ENCODE measurements at places on chromosomes 7 and 10.

DNA sequence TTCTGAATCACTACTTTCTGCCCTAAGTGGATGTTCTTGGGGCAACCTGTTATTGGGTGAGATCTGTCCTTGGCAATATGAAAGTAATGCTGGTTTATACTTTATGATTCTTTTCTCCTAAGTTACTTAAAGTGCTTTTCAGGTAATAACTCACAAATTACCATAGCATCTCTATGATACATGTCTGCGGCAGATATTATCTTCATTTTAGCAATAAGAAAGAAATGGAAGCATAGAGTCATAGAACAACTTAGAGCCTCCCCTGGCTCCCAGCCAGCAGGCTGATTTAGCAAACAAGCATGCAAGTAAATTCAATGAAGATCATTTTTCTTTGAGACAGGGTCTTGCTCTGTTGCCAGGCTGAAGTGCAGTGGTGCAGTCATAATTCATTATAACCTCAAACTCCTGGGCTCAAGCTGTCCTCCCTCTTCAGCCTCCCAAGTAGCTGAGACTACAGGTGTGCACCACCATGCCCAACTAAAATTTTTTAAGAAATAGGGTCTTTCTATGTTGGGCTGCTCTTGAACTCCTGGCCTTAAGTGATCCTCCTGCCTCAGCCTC is 38.1 kb upstream of the GRM8 start:
- no peak for DNase-seq

- no peak for DNase-seq
Measured at GRCh38 chr10:621513-621912, 68.0 kb downstream of the DIP2C start.

- peak; percentile 84 for DNase-seq
Measured at GRCh38 chr7:28570970-28571288, 158.6 kb downstream of the CREB5 start.

DNA sequence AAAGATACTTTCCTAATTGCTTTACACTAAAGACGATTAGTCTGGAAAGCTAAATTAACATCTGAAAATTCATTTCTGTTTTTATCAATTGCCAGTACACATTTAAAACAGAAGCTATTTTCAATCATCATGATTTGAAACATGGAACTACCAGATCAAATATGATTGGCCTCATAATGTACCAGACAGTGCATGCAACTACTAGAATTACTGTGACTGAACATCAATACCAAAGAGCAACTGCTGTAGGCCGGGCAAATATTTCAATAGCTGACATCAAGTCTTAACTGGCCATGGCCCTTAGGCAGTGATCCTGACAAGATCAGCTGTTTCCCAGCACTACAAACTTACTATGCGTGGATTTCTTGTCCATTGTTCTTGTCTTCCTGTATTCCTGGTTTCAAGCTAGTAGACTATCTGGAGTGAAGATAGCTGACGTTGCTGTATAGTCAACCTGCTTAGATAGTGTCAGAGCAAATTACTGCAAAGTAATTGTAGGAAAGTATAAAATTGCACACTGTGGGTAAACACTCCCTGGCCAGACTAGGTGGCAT is 21.7 kb upstream of the WNT16 start:
- no peak for DNase-seq

GRCh38 chr7:57443567-57443966 is 6.4 kb upstream of the ZNF716 start:
- DNase-seq: no peak

DNA sequence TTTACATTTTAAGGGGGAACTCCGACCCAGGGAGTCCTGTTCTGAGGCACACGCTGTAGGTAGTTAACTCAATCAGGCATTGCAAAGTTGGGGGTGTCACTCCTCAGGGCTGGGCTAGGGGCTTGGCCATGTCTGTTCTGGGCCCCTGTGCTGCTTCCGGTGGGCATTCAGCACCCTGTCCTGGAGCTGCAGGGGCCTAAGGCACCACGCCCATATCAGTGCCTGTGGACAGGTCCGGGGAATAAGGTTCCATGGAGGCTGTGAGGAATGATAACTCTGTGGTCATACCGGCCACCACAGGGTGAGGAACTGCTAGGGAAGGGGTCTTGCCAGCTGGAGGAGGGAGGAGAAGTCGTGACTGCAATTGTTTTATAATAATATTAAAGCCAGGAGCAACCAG is 539.1 kb upstream of the FOXK1 start:
- DNase-seq: no peak

- no peak for DNase-seq
Measured at GRCh38 chr10:103723557-103723956, 131.8 kb downstream of the SH3PXD2A start.

GRCh38 chr10:60654813-60655464 is 123.3 kb upstream of the CDK1 start:
- DNase-seq: peak; percentile 40

DNA sequence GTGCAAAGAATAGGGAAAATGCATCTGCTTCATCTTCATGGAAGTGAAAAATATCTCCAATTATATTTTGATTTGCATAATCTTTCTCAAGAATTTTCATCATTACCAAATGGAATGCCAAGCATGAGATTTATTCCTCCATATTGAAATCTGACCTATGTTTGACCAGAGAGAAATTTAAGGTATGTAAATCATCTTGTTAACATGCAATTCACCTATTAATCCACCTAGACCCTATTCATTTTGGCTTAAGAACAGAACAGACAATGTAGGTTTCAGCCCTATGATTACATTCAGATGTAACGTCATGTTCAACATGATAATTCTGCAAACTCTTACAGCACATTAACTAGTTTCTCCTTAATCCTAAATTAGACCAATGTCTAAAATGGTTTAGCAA is 30.8 kb upstream of the TMEM140 start:
- DNase-seq: no peak

GRCh38 chr10:30742471-30742870 is 112.9 kb upstream of the LYZL2 start:
- DNase-seq: no peak

DNA sequence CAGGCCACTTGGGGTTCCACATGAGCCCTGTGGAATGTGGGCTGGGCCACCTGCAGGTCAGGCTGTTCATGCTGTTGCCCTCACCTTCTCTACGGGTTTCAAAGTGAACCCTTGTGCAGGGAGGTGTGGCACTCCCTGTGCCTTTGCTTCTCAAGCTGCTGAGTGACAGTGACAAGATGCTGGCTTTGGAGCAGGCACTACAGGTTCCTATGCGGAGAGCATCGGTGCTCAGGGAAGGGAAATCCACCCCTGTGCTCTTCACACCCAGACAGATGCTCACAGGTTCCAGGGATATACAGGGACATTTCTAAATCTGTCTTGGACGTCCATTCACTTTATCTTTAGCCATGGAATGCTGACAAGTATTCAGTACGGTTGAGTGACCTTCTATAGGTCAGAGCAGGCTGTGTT is 1005.0 kb downstream of the LRMDA start:
- no peak for DNase-seq

DNA sequence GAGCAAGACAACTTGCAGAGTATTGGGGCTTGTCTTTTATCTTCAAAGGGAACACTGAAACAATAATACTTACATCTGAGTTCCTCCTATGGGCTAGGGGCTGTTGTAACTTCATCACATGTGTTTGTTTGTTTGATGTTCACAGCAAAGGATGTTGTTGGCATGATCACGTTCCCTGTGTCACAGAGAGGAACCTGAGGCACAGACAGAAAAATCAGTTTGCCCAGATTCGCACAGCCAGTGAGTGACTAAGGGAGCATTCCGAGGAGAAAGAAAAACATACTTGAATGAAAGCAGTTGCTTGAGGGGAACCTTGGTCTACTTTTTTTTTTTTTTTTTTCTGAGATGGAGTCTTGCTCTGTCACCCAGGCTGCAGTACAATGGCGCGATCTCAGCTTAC is 87.2 kb upstream of the PFKP start:
- DNase-seq: peak; percentile 91

DNA sequence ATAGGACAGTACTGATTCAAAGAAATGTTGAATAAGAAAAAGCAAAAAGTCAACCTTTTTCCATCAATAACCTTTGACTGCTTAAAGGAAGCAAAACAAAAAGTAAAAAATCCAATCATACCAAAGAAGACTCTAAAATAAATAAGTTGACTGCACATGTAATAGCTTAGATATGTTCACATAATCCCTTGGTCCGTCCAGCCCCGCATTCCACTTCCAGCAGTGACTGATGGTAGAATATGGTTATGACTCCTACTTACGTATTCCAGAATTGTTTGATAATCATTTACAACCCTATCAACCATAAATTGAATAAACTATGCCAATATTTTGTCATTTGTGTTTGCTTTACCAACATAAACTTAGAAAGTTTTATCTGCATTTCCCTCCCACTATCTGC is 77.9 kb downstream of the CTNNA3 start:
- DNase-seq: peak; percentile 93

- DNase-seq: no peak
Measured at GRCh38 chr7:30829471-30829870, 58.3 kb downstream of the MINDY4 start.

DNA sequence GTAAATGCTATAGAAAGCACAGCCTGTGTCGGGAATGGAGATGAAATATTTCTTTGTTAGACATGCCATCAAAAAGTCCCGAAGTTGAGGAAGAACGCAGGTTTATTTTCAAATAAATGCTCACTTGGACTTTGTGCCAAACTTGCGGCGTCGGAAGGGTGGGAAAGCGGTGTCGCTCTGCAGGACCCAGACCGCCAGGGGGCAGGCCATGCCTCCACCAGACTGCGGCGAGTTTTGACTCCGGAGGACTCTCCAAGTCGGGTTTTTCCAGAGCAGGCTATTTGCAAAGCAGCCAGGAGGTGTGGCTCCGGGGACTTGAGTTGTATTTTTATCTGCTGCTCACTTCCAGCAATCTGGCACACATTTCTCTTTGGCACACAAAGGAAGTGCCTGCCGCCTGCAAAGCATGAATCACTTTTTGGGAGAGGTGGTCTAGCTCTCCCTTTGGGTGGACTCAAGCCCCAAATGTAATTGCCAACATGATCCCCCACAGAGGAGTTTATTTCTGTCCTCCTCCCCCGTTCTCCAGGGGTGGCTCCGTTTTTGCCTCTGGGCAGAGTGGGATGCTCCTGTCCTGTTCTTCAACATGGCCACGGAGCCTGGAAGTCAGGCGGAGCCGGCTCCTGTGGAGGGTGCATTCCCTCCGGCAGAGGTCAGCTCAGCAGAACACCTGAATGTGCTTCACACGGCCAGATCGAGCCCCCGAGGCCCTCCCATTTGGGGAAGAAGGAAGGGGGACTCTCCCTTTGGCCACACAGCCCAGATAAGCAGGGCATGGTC is 82.3 kb upstream of the GPR26 start:
- peak; percentile 60 for DNase-seq

DNA sequence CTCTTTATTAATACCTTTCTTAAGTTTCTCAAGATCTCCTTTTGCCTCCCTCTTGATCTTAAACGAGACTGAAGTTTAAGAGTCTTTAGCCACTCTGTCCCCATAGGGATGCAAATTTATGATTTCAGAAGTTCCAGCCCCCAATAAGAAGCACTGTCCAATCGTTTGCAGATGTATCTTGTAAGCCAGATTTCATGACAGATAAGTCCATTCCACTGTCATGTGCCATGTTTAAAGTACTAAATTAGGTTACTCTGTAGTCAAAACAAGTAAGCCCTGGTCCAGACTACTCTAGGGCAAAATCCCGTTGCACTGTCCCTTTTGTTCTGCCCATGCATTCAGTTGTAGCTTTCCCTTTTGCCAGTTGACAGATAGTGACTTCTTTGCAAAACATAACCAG is 157.2 kb upstream of the KAT6B start:
- DNase-seq: no peak

- no peak for DNase-seq
Measured at GRCh38 chr10:61987951-61988379, 86.5 kb downstream of the ARID5B start.

DNA sequence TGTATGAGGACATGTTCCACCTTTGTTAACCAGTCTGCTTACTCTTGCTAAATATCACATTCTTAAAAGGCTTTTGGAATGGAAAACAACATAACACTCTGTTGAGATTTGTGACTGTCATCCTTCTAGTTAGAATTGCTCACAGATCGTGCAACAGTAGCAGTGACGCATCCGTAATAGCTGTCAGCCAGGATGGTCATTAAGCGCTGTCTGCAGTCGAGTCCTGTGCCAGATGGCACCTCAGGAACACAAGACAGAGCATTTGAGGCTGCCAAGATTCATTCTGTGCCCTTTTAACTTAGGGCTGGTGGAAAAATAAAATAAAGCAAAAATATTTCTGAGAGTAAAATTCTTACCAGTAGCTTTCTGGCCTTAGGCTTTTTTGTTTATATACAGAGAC is 348.6 kb downstream of the ANKRD7 start:
- peak; percentile 4 for DNase-seq

- no peak for DNase-seq
Measured at GRCh38 chr7:2312267-2312929, 1.8 kb downstream of the SNX8 start.

GRCh38 chr7:158128572-158128971 is 459.1 kb downstream of the PTPRN2 start:
- DNase-seq: no peak

GRCh38 chr7:80459776-80460510 is 51.9 kb downstream of the GNAT3 start:
- no peak for DNase-seq

DNA sequence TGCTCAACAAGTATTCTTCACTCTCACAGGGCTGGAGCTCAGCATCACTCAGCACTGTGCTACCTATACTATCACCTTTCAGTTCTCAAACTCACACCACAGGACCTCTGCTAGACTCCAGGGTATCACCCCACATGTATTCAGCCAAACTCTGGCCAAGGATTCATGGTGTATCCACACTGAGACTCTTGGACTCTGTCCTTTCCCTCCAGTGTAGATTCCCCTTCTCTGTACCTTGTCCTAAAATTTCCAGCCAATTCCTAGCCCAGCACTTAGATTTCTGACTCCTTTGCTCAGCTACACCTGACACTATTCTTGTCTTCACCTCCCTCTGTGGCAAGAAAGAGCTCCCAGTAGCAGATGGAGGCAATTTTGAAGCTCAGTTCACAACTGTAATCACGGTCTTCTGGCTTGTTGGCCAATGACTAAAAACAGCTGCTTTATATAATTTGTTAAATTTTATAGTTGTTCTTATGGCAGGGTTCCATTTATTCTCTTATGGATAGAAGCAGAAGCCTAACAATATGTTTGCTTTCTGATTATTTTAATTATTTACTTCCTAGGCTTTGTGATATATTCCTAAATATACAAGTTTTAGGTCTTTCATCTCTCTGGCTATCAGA is 258.8 kb downstream of the THSD7A start:
- no peak for DNase-seq

- no peak for DNase-seq
Measured at GRCh38 chr7:158500651-158501052, 87.0 kb downstream of the PTPRN2 start.

GRCh38 chr10:131445623-131446022 is 134.1 kb upstream of the TCERG1L start:
- DNase-seq: no peak

- no peak for DNase-seq
Measured at GRCh38 chr10:130368761-130369560, 232.8 kb downstream of the GLRX3 start.

GRCh38 chr7:25310896-25311295 is 82.6 kb upstream of the NPVF start:
- no peak for DNase-seq

GRCh38 chr7:55966851-55967250 is 2.5 kb downstream of the NIPSNAP2 start:
- no peak for DNase-seq

- DNase-seq: no peak
Measured at GRCh38 chr7:24942226-24942625, 37.8 kb downstream of the OSBPL3 start.

- DNase-seq: peak; percentile 17
Measured at GRCh38 chr10:114458955-114459354, 54.7 kb upstream of the AFAP1L2 start.
